Thoracic aorta (tissue), 2 donors: ENCODE measurements at places on chromosomes 2 and 18.

GRCh38 chr2:172991031-172991430 lies 84.6 kb upstream of the MAP3K20 start:
- no peak for DNase-seq

- no peak for DNase-seq
Observed at GRCh38 chr18:13910986-13911385, 4.3 kb downstream of the MC2R start.

GRCh38 chr2:130873700-130874346 lies 37.1 kb downstream of the ARHGEF4 start:
- peak; percentile 44 for DNase-seq

GRCh38 chr18:28669165-28669564 lies 492.2 kb upstream of the CDH2 start:
- no peak for DNase-seq

- DNase-seq = no peak
Observed at GRCh38 chr2:216596980-216597509, 36.2 kb upstream of the IGFBP2 start.

DNA sequence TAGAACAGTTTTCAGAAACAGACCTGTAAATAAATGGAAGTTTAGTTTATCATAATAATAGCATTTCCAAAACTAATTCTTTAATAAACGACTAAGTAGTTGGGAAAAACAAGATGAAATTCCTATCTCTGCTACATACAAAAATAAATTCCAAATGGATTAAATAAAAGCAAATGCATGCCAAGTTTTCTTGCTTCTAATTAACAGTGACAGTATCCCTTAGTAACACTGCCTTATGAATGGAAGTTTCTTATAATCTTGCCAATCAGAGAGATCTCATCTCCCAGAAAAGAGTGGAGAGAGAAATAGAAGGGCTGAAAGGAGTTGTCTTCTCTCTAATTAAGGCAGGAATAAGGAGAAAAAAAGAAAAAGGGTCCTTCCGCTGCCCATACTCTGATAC lies 133.9 kb downstream of the GFPT1 start:
- no peak for DNase-seq

DNA sequence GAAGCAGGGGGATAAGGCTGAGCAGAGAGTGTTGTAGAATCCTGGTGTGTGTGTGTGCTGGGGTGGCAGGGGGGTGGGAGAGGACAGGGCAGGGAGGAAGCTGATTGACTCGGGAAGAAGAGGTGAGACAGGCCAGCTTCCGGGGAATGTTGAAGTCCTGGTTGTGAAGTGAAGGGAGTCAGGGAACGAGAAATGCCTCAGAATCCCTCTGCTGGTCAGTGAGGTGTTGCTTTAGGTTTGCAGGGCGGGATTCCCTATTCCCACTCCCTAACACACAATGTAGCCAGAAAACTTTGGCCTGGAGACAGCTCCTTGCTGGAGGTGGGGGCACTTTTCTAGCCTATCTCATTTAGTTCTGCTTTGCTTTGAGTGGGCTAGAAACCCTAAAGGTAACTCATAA lies 265.1 kb downstream of the HAUS1 start:
- no peak for DNase-seq

DNA sequence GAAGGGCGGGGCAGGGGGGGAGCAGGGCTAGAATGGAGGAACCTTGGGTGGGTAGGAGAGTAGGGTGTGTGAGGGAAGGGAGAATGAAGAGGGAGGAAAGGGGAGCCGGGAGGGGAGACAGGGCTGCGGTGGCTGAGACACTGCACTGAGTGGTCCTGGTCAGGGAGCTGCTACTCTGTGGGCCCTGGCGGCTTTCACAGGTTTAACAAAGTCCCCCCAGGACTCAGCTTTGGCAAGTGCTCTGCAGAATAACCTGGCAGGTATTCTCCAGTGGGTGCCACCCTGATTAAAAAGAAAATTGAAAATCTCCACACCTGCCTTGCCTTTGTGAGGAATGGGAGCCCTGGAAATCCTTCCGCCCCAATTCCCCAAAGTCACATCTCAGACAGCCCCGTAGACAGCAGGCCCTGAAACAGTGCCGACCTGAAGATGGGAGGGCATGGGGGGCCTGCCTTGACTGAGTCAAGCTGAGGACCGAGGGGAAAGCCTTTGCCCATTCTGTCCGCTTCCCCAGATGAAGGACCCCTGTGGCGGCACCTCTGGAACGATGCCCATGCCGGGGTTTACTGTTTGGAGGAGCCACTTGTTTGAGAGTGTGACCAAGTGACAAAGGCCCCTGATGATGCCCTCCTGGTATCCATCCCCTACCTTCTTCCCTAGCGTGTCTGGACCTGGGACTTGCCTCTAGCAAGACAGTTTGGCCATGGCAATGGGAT lies 43.6 kb upstream of the OTOS start:
- no peak for DNase-seq

DNA sequence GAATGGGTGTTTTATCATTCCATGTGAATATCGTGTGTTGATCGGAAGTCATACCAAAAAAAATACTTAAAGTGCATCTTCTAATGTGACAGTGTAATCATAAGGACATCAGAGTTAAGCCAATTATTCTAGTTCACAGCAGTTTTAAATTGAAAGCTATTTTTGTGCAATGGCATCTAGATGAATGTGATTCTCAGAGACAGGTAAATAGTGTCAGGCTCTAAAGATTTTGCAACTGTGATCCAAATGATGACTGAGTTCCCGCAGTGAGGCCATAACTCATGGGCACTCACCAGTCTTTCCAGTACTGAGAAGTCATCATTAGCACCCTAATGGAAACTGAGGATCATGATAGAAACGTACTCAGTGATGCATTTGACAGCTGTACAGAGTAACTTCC lies 542.6 kb downstream of the PARD3B start:
- no peak for DNase-seq

- no peak for DNase-seq
Observed at GRCh38 chr18:22032392-22032961, 136.9 kb upstream of the GATA6 start.

DNA sequence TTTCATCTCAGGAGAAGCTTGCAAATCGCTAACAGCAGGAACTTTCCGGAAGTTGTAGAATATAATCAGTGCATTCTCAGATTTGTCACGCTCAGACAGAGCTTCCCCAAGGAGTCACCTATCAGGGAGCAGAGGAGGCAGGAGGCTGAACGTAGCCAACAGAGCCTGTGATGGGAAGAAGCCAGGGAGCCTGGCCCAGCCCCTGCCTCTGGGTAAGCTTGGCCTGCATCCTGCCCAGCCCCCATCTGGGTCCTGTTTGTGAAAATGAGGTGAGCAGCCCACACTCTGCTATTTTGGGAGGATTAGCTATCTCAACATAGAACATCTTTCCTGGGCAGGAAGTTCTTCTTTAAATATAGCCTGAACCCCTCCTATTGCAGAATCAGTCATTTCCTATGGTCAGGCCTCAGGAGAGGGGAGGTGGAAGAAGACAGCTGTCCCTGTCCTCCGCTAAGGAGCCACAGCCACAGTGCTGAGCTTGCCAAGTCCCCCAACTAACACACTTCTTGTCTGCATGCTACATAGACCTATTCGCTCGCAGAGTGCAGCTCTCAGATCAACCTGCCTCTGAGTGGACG lies 19.2 kb upstream of the PKDCC start:
- no peak for DNase-seq

DNA sequence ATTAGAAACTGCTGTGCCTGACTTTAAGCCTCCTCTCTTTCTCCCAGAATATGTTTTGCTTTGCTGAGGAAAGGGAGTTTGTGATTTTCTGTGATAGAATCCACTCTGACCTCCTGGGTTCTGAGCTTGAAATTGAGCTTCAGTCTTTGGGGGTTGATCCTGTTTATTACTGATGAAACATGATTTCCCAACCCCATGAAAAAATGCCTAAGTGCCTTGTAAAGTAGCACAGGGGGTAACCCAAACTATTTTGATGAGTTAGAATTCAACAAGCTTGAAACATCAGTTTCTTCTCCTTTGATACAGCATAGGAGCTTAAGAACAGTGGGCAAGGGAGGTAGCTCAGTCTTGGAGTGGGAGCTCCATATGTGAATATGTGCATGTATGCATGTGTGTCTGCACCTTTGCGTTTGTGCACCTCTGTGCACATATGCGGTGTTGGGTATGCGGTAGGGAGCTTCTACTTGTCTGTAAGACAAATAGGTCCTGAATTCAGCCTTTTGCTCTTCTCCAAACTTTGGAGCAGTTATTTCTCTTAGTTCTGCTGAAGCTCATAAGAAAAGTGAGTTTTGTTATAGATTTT lies 364.6 kb downstream of the OSR1 start:
- DNase-seq = no peak

DNA sequence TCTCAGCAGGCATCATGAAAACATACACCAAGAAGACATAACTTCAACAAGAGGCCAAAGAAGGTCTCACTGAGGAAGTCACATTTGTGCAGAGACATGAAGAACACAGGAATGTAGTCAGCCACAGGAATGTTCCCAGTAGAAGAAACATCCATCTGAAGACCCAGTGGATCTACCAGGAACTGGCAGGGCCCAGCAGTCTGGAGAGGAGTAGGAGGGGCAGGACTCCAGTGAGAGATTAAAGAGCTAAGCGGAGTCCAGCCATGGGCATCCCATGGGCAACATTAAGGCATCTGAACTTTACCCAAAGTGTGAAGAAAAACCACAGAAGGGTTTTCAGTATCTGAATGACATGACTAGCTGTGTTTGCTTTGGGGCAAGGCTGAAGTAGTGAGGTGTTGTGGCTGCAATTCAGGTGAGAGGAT lies 103.1 kb downstream of the UPP2 start:
- DNase-seq = no peak

DNA sequence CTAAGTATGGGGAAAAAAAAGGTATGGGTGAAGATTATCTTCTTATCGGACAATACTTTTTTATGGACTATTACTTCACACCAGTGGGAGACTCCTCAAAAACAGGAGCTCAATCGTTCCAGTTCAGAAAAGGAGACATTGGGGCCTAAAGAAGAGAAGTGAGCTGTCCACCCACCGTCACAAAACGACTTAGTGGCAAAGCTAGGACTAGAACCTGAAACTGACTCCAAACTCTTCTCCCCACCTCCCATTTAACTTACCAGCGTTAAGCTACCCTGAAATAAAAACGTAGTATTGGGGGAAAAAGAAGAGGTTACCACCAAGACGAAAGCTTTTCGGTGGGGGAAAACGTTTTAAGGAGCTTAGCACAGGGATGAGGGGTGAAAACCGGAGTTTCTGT lies 503 bp downstream of the GTF3C3 start:
- DNase-seq = no peak

DNA sequence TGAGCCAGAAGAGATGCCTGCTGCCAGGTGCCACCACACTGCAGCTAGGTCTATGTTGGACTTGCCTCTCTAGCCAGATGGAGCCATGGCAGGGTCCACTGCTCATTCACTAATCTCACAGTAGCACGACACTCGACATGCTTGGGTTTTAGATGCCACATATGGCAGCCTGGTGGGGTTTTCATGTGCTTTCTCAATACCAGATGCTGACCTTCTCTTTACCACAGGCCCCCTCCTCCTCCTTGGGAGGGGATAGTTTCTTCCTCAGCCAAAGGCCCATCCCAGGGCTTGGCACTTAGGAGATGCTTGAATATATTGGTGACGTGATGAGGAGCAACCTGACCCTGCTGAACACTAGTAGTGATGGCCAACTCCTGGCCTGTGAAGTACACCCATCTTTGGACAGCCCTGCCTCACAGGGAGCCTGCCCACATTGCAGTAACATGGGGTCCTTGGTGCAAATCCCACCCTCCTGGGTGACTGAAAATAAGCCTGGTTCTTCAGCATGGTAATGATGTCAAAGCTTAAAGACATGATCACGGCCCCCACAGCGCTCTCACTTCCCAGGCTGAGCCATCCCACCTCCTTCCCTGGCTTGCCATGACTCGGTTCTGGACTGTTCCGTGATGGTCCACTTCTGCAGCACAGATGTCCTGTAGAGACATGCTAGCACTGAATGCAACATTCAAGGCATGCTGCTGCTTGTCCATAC lies 227.5 kb downstream of the SH3RF3 start:
- DNase-seq = no peak

- no peak for DNase-seq
Observed at GRCh38 chr18:36328385-36328858, 30.9 kb downstream of the FHOD3 start.

DNA sequence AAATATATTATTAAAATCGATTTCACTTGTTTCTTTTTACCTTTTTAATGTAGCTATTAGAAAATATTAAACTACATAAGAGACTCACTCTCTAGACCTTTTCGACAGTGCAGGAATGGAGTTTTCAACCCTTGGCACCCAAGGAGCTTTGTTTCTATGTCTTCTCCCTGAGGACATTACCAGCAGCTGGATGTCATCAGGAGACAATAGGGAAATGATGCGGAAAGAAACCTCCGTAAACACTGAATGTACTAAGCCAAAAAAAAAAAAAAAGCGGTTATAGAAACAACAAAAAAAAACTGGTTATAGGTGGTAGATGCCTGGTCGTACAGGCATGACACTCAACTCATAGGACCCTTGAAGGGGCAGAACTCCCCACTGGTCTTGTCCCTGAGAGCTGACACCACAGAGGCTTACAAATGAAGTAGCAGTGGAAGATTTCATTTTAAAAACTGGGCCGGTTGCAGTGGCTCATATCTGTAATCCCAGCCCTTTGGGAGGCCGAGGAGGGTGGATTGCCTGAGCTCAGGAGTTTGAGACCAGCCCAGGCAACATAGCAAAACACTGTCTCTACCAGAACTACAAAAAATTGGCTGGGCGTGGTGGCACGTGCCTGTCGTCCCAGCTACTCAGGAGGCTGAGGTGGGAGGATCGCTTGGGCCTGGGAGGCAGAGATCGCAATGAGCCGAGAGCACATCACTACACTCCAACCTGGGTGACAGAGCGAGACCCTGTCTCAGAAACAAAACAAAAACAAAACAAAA lies 23.8 kb downstream of the THAP4 start:
- no peak for DNase-seq

GRCh38 chr2:111930875-111931274 lies 32.5 kb downstream of the MERTK start:
- DNase-seq = no peak

DNA sequence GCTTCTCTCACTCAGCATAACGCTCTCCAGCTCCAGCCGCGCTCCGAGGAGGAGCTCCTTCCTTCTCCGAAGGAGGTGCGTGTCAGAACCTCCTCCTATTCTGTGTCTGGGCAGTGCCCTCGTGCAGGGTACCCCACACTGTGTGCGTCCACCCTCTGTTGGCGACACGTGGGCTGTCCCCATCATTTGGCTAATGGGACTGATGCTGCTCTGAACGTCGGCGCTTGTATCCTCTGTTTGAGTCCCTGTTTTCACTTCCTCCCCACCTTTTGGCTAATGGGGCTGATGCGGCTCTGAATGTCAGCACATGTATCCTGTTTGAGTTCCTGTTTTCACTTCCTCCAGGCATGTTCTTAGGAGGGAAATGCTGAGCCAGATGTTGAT lies 22.2 kb downstream of the KCNG2 start:
- DNase-seq = no peak
